CD4-positive, alpha-beta T cell treated with Interleukin-1 beta for 1 hour (primary cell): ENCODE measurements at places on chromosomes 4 and X.

DNA sequence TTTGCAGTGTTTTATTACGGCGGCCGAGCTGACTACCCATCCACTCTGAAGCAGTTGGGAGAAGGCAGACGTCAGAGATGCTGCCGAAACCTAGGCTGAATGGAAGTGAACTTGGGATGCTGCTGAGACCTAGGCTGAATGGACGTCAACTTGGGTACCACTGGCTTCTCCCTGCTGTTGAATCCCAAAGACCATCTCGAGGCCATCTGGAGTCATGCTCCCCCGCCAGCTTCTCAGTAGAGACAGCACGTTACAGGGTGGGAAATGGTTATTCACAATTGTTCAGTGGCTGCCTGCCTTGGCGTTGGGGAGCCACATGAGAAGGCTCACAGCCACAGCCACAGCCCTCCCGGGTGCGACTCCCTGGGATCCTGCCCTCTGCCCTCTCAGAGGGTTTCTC, 40.9 kb downstream of the P2RY8 start:
- DNase-seq: no peak

DNA sequence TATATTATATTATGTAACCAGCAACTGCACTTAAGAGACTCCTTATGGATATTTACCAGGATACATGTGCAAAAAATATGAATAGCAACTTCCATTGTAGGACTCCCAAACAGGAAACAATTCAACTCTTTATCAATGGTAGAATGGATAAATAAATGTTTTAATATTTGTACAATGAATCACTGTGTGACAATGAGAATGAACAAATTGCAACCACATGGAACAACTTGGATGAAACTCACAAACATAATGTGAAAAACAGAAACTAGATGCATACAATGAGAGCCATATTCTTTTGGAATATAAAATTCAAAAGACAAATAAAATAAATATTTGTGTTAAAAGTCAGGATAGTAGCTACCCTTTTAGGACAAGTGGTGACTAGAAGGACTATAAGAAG, 1015.7 kb downstream of the TECRL start:
- DNase-seq: no peak

GRCh38 chr4:2732526-2732925, 23.6 kb downstream of the TNIP2 start:
- no peak for DNase-seq

DNA sequence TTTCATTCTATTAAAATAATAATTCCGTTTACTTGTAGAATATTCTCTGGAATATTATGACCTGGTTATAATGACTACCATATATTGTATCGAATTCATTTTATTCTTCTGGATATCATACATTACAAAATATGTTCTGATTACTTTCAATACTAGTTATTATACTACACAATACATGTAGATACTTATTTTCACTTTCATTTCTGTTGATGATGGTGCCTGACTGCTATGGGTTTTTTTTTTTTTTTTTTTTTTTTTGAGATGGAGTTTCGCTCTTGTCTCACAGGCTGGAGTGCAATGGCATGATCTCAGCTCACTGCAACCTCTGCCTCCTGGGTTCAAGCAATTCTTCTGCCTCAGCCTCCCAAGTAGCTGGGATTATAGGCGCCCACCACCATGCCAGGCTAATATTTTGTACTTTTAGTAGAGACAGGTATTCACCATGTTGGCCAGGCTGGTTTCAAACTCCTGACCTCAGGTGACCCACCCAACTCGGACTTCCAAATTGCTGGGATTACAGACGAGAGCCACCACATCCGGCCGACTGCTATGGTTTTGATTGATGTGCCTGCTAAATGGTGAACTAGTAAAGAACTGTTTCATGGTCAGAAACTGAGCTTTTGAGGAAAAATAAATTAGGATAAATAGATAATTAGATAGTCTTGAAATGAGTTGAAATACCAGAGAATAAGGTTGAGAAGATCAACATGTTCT, 39.5 kb downstream of the PCDH10 start:
- DNase-seq: no peak

DNA sequence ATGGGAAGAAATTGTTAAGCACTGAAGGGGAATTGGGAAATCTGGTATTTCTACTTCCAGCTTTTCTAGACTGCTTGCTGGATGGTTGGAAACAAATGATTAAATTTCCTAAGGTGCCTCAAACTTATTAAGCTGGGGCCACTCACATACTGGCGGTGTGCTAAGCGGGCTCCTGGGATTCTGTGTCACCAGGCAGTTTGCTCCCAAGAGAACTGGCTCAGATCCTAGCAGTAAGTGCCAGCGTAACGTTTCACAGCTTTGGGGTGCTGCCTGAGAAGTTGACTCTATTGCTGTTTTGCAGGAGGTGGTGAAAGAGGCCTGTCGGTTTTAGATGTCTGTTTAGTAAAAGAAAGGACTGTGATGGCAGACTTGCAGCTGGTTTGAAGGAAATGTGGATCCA, 6.9 kb upstream of the REELD1 start:
- DNase-seq: no peak

- DNase-seq: no peak
These were observed 50.4 kb upstream of the ARX start for GRCh38 chrX:25066131-25066530.

DNA sequence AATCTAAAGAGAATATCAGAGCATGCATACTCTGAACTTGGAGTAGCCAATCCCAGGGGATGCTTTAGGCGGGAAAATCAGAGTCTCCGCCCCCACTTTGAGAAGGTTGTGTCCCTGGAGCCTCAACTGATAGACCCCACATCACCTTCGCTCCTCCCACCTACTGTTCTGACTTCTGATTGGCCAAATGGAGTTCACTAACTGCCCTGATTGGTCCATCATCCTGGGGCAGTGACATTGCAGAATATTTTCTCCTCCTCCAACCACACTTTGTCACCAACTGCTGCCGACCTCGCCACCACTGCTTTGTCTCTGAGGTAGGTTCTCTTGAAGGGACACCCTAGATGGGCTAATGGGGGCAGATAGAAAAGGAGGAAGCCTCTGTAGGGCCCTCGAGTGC, 22.7 kb upstream of the SPACA5B start:
- DNase-seq: no peak

GRCh38 chrX:100931218-100931924, 2.7 kb upstream of the XKRX start:
- DNase-seq: no peak

- DNase-seq: no peak
These were observed 129.4 kb downstream of the DKK2 start for GRCh38 chr4:106906728-106907127.

- DNase-seq: no peak
These were observed 41.0 kb upstream of the ZNF330 start for GRCh38 chr4:141179474-141180373.

- no peak for DNase-seq
These were observed 114.5 kb upstream of the RBPJ start for GRCh38 chr4:26206339-26206738.

- DNase-seq: no peak
These were observed 69.9 kb upstream of the BRS3 start for GRCh38 chrX:136417806-136418205.

DNA sequence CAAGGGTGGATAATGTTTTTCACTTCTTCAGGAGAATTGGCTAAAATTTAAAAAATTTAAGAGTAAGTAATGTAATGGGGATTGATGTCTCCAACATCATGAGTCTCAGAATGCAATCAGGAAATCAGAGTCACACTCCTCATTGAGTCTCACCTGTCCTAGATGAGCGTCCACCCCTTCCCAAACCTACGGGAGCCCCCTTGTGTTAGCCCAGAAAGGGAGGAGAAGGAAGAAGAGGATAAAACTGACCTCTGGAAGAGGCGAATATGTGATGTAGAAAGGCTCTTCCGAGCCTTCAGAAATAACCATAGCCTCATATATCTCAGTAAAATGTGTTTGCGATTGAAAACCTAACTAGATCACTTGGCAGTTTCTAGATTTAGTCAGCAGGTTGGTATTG, 157.1 kb downstream of the DCLK2 start:
- no peak for DNase-seq

- no peak for DNase-seq
These were observed 59.2 kb upstream of the SMIM10 start for GRCh38 chrX:134931550-134931949.

DNA sequence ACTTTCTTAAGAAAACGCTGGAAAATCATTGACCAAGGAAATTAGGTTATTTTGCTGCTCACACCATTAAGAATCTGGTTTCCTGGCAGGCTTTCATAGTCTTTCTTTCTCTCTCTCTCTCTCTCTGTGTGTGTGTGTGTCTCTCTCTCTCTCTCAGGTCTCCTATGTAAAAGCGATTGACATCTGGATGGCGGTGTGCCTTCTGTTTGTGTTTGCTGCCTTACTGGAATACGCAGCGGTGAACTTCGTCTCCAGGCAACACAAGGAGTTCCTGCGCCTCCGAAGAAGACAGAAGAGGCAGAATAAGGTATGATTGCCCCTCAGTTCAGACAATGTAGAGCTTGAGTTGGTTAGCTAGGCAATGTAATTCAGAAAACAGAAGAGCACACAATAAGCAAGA, 161.2 kb downstream of the GLRA2 start:
- no peak for DNase-seq

GRCh38 chr4:86536151-86536550, 58.0 kb upstream of the PTPN13 start:
- no peak for DNase-seq

DNA sequence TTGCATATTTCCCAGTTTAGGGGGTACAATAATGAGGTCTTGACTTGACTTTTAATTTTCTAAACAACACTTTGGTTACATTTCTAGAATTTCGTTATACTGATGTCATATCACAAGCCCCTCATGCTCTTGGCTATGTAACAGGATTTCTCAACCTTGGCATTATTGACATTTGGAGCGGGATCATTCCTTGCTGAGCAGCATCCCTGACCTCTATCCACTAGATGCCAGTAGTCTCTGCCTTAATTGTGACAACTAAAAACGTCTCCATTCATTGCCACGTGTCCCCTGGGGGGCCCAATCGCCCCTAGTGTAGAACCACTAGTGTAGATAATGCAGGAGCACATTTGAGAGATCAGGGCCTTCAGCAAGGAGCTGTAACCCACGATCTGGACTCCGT, 234.2 kb upstream of the MID1 start:
- no peak for DNase-seq

- DNase-seq: no peak
These were observed 11.6 kb downstream of the NPY2R start for GRCh38 chr4:155220025-155220424.

DNA sequence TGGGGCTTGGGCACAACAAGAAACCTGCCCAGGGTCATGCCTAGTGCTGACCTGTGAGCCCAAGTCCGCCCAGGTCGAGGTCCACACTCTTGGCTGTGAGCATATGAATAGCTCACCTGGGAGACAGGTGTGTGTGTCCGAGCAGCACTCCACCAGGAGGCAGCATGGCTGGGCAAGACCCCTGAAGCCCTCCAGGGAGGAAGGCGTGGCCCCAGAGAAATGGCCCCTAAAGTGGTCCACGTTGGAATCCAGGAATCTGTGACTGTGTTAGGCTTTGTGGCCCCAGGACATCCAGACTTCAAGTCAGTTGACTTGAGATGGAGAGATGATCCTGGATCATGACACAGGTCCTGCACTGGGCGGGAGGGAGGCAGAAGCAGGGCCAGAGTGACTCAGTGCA, 138.8 kb downstream of the CPZ start:
- no peak for DNase-seq

- DNase-seq: peak; percentile 45
These were observed 8.6 kb downstream of the NOP14 start for GRCh38 chr4:2954358-2955185.

DNA sequence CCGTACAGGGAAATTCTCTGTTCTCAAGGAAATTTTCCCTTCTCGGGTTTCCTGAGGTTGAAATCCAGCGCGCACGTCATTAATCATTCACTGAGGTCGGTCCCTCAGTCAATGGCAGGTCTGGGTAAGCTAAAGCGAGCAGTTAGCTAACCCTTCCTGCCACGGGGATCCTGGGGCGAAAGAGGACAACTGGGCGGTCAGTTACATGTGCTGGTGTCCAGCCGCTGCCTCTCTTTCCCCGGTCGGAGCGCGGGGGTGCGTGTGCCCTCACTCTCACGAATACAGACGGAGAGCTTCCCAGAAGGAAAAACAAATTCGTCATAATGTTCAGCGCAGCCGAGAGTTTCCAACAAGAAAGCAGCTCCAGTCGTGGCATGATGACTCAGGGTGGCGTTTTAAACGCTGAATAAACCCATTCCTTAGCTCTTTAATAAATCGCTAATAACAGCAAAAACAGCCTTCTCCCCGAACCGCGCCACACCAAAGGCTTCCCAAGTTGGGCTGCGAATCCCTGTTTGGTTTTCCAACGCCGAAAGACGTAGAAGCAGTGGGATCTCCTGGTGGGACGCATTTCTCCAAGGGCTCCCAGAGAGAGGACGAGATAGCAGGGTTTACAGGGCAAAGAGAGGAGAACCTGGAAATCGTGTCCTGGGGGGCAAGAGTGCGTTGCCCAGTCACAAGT, 752 bp upstream of the FGF5 start:
- DNase-seq: no peak

- DNase-seq: no peak
These were observed 1.5 kb upstream of the TMA16 start for GRCh38 chr4:163492951-163493504.

- no peak for DNase-seq
These were observed 30.2 kb downstream of the GPRIN3 start for GRCh38 chr4:89277412-89277811.

- no peak for DNase-seq
These were observed 49.5 kb upstream of the GABRQ start for GRCh38 chrX:152588206-152588605.

DNA sequence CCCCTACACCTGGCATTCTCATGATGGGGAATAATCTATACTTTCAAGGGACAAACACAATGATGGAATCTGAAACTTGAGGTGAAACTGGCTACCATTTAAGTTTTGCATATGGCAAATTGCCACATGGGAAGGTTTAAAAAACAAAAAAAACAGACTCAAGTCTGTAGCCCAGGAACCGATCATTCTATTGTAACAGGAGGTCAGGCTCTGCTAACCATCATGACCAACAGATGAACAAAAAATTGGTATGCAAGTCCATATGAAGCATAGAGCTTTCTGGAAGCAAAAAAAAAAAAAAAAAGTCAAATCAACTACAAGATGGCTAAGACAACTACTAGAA, 594.3 kb upstream of the DIPK2B start:
- no peak for DNase-seq

- peak; percentile 5 for DNase-seq
These were observed at the start of gene STOX2 for GRCh38 chr4:183905081-183905592. TSS of gene STOX2 (plus strand) at chr4:183905307. CDS start at chr4:183906791, 1,484 bp downstream.

- no peak for DNase-seq
These were observed 13.3 kb downstream of the SLC2A9 start for GRCh38 chr4:10007793-10008608.
